HFF-Myc (cell line): ENCODE measurements at places on chromosomes 4 and X.

GRCh38 chr4:138090150-138090917, 151.8 kb downstream of the SLC7A11 start:
- DNase-seq, result peak; percentile 85

DNA sequence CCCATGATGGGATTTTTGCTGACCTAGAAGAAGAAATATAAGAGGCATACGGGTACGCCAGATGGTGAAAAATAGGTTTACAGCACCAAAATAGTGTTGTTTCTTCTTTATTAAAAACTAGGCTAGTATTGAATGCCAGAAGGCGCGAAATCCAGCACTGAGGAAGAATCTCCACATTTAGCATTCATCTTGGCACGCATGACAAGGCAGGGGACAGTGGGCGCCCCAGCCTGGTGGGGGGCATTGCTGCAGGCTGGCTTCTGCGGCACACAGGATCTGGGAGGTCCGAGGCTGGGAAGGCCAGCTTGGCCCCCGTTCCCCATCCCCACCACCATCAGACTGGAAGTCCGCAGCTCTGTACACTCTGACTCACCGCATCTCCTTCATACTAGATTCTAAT, 75.7 kb upstream of the DDX3X start:
- DNase-seq, result no peak

GRCh38 chr4:118367872-118368271, 15.1 kb upstream of the PRSS12 start:
- DNase-seq, result no peak

- DNase-seq, result no peak
Measured at GRCh38 chrX:123971982-123972381, 10.5 kb downstream of the STAG2 start.

DNA sequence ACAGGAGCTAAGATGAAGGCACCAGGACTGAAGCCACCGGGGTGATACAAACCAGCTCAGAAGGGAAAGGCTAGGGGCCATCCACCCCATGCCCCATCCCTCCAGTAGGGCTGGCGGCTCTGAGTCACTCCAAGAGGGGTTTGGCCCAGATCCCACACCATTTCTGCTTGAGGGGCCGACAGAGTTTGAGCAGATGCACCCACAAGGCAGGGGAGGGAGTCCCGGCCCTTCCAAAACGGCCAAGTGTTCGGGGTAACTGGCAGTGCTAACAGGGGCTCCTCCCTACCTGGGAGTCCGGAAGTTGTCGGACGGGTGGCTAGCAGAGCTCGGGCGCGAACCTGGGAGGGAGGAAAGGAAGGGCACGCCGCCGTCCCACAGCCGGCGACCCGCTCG, 412 bp downstream of the SLC10A3 start:
- no peak for DNase-seq

- no peak for DNase-seq
Measured at GRCh38 chr4:167419468-167420140, 185.3 kb upstream of the SPOCK3 start.

GRCh38 chrX:140343226-140343868, 161.5 kb downstream of the SOX3 start:
- no peak for DNase-seq

DNA sequence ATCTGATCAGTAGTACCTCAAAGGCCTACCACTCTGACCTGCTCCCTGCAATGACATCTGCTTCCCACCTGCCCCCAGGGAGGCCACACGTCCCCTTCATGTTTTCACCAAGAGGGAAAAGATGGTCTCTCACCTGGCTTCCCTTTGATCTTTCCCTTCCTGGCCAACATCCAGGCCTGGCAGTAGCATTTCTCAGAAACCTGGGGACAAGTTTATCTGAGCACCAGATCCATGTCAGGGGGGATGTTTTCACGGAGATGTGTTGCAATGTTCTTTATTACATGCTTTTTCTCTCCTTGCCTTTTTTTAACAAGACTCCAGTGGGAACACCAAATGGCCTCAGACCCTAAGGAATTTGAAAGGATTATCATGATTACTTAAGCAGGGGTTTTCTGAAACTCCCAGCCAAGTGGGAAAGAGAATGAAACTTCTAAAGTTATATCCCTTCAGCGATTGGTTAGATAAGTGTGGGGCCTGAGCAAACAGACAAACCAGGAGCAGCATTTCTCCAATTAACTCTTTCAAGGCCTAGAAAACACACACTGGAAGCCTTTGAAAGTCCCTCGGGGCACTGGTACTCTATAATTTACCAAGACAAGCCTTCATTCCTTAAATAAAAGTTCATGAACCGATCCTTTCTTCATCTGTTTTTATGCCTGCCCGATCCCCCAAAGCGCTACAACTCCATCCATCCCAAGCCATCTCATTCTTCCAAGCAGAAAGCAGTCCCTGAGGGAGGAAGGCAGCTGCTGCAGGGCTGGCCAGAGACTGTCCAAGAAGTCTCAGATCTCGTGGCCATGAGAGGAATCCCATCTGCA, 94.1 kb downstream of the BCOR start:
- no peak for DNase-seq

DNA sequence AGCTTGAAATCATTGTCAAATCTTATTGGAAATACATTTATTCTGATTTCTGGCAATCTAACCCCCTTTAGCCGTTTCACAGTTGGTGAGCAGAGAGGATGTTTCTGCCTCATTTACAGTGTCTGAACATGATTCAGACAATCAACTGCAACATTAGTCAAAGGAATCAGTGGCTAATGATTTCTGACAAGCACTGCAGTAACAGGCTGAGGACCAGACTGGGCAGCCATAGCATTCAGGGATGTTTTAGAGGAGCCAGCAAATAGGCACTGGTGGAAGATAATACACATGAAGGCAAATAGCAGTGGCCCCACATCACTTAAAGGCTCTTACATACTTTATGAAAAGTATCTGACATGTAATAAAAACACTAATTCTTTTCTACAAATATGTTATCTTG, 102.8 kb downstream of the TTC29 start:
- no peak for DNase-seq
